ENCODE measurements at places on chromosomes 4 and X.

- DNase-seq = peak; percentile 8
Measured at GRCh38 chr4:154618708-154619315, 6.4 kb upstream of the FGG start.

- DNase-seq = no peak
Measured at GRCh38 chrX:51779306-51779705, 36.1 kb downstream of the GSPT2 start.

GRCh38 chrX:133346026-133346425, 69.3 kb downstream of the GPC4 start:
- DNase-seq = no peak

DNA sequence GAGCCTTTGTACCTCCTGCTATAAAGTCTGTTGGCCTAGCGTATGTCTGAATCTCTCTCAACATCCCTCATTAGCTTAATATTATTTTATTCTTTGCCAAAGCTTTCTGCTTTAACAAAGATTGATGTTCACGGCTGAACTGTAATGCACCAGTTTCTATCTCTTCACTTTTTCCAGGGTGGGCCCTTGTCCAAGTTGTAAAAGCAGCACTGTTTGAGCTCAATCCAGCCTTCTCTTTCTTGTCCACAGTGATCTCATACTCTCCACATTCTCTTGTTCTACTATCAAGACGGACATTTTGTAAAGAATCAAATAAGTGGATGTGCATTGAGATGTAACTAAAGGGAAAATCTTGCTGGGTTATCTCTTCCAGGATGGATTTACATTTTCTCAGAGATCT, 34.4 kb upstream of the RTL3 start:
- no peak for DNase-seq

DNA sequence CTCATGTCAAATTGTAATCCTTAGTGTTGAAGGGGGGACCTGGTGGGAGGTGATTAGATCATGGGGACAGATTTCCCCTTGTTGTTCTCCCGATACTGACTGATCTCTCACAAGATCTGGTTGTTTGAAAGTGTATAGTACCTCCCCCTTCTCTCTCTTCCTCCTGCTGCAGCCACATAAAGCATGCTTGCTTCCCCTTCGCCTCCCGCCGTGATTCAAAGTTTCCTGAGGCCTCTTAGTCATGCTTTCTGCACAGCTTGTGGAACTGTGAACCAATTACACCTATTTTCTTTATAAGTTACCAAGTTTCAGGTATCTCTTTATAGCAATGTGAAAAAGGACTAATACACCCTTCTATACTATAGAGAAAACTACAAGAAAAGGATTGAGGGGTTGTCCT, 1170.5 kb upstream of the AGA start:
- DNase-seq = no peak

- DNase-seq = no peak
Measured at GRCh38 chrX:33134164-33134563, 77.2 kb downstream of the DMD start.

- no peak for DNase-seq
Measured at GRCh38 chr4:152223600-152223999, 312.3 kb downstream of the FBXW7 start.

- no peak for DNase-seq
Measured at GRCh38 chrX:107153005-107153404, 34.4 kb upstream of the RBM41 start.

DNA sequence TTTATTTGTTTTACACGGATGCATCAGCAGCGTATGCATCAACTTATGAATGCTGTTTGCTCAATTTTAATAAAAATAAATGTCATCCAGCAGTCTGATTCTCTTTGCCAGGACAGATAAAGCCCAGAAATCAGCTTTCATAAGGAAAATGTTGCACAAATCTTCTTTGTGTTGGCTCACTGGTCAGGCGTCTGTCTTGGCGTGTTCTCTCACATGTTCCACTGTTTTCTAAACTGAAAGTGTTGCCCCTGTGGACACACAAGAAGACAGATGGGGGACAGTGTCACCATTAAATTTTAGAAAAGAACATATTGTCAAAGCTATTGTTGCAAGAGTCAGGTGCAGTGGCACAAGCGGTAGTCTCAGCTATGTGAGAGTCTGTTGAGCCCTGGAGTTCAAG, 316.2 kb downstream of the CENPC start:
- no peak for DNase-seq

- no peak for DNase-seq
Measured at GRCh38 chrX:151983186-151983585, 8.7 kb upstream of the GABRE start.

DNA sequence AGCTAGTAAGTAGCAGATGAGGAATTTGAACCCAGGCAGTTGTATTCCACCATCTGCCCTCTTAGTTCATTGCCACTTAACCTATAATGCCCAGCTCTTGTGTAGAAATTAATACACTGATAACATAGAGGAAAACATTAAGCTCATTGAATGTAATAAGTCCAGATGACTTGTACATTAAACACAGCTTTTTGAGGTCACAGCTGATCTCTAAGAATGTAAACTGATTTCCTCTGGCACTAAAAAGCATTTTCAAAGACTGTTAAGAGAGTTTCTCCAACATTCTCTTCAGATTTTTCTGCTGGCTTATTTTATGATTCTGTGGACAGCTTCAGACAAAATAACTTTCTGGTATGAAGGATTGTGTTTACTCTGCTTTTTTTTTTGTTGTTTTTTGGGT, 42.7 kb downstream of the HPRT1 start:
- no peak for DNase-seq
